T-helper 9 cell (primary cell): ENCODE measurements at places on chromosomes 2 and 18.
A peak's percentile ranks its signal among the peaks of the same experiment; 100 is the strongest.

DNA sequence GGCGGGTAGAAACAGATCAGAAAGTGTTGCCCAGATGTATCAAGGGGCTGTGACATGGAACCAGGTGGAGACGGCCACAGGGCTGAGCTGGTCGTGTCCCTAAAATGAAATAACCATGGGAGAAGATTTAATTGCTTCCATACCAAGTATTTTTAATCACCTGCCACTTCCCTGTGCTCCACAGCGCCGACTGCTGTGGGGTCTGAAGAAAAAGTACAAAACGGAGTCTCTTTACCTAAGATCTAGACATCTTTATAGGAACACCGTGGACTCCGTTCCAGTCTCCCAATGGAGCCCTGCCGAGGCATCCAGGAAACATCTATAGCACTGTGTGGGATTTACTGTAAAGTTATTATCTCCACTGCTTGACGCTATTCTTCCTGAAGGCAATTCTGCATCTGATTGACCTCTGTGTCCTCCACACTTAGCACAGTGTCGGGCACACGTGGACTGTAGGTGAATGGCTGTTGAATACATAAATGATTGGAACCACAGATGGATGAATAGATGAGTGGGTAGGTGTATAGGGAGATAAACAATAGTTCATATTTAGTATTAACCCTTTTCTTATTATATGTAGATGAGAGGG, 21.6 kb upstream of the GYPC start:
- DNase-seq: peak; percentile 6

DNA sequence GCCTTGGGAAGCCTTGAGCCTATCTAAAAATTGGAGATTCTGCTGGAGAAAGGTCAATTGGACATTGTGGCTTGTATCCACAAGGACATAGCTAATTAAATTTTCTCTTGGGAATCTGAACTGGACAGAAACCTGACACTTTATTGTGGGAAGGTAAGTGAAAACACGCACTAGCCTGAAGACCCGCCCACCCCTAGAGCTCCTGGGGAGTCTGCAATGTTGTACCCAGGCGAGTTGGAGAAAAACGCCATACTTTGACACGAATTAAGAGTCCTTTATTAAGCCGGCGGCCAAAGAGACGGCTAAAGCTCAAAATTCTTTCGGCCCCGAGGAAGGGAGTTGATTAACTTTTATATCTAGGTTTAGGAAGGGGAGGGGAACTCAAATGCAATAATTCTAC, 1.2 kb upstream of the ZNF892 start:
- no peak for DNase-seq

DNA sequence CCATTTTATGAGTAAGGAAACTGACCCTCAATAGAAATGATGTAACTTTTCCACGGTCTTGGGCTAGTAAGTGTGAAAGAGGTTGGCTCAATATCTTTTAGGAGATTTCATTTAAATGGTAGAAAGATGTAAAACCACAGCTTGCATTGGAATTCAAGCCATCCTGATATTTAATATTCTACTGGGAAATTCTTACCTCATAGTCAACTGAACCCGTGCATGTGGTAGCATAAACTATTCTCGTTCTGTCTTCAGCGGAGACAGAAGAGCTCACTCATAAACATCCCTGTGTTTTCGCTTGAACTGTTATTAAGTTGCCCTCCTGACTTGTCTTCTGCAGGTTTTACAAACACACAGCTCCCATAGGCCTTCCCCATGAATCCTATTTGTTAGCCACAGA, 8.5 kb upstream of the SPATS2L start:
- DNase-seq: no peak

DNA sequence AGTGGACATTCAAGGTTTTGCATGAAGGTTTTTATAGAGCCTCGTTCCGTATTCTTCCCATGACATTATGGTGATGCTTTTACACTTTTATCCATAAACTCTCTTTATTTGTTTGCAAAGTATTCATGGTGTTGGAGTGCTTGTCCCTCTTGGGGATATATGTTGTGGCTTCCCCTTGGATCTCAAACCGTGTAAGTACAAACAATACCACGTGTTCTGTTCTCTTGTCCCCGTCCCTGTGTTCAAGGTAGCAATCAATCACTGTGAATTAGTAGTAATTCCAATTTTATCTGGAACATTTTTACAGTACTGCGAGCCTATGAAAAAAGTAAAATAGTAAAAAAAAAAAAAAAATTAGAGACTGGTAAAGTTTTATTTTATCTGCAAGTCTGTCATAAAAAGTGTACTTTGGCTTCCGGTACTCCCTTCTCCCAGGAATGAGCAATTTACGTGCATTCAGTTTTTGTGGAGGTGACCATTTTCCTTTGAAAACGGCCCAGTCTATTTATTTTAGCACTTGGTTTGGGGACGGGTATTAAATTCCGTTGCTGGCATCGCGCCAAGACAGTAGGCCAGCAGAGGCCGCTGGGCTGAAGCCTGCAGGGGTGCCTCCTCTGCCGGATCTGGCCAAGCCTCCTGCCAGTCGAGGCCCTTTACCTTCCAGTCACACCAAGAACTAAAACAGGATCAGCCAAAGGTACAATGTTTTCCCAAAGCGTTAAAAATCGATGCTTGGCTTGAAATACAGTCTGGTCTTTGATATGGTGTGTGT, 175.7 kb downstream of the SOCS6 start:
- DNase-seq: peak; percentile 9

GRCh38 chr2:96150791-96151594, 5.8 kb upstream of the DUSP2 start:
- DNase-seq: no peak

DNA sequence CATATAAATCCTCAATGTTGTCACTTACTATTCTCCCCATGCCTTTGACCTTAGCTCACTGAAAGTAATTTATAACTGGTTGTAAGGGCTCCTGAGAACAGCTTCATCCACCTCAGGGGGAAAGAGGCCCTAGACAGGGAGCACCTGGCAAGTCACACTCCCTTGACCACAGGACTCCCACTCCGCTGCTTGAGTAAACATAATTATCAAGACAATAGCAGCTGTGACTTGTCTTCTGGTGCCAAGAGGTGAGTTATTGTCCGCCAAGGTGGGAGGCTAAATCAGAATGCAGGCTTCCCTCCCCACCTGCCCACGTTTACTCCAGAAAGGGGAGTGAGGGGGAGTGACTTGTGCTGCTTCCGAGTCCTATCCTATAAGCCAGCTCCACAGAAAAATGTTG, 230.6 kb upstream of the LRATD1 start:
- DNase-seq: no peak

GRCh38 chr2:192190474-192190873, 4.3 kb downstream of the TMEFF2 start:
- DNase-seq: no peak

DNA sequence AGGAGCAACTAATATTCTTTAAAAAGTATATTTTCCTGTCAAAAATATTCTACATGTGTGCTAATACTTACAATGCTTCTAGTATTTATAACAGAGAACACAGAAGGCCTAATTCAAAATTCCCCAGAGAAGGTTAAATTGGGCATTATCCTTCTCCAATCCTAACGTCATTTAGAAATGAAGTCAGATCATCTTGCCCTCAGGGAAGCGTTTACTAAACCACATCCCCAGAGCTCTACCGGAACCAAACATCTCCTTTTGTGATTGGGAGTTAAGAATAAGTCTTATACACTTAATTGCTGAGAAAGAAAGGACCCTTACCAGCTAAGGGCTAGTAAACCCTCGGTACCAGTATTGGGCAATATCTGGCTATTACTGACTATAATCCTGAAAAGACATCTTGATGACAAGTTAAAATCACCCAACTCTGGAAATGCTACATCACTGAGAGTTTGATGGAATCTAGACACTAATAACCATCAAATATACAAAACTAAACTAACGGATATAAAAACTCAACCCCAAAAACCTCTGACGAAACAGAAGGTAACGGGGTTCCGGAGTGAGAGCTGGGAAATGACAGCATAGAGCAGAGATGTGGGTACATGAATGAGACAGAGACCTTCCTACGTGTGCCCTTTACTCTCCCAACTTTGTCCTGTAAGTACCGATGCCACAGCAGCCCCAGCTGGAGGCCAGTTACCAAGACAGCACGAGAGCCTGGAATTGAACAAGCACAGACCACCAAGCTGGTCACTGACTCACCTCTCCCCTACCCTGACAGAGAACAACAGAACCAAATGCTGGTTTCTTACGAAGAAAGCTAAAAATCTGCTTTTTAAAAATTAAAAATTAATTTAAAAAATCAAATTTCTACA, 35.0 kb downstream of the WDSUB1 start:
- DNase-seq: no peak

- no peak for DNase-seq
Observed at GRCh38 chr18:48135436-48135966, 205.0 kb upstream of the SMAD2 start.

- DNase-seq: no peak
Observed at GRCh38 chr2:113134717-113135116, 7.3 kb downstream of the IL1RN start.
